Right lung (tissue), 10 donors: ENCODE measurements at places on chromosomes 12 and 14. TPM values are rescaled to one million over a fixed set of nuclear protein-coding genes. Genes with fewer than 3 reads are reported as not detected.

DNA sequence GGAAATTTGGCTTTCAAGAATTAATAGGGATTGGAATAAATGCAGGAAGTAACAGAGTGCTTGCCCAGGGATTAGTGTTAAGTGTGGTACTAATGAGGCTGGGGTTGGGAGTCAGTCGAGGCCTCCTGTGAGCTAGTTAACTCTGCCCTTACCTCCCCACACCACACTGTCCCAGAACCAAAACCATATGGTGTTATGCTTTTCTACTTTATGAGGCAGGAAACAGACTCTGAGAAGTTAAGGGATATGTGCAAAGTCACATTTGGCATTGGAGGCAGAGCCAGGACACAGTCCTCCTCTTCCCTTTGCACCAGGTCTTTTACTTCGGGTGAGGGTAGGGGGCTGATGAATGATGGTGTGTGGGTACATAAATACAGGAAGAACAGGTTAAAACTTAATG lies 41.9 kb downstream of the PELI2 start:
- DNase-seq, result no peak

DNA sequence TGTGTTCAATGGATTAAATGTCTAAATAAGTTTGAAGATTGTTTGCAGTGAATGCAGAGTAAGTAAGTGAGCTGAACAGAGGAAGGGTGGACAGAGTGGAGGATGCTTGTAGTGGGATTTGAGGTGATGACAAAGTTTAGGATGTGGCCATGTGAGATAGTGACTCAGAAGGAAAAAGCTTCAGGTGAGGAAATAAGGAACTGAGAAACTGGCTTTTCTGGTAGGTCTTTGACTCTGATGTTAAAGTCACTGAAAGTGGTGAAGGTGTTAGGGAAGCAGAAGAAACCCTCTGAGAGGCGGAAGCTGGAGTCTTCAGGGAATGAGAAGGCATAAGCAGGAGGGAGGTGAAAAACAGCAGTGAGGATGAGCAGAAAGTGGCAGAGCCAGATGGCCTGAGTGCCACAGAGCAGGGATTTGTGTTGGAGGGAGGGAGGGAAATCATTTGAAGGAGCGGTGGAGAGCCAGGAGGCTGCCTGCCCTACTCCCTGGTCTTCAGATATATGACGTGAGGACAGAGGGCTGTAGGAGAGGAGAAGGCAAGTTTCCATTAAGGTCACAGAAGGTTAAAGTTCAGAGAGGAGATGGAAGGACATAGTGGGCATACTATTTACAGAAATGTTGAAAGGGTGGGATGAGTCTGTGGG lies 24.8 kb downstream of the RGS6 start:
- no peak for DNase-seq

Gene CLEC9A
- 2.0 TPM for polyA plus RNA-seq

DNA sequence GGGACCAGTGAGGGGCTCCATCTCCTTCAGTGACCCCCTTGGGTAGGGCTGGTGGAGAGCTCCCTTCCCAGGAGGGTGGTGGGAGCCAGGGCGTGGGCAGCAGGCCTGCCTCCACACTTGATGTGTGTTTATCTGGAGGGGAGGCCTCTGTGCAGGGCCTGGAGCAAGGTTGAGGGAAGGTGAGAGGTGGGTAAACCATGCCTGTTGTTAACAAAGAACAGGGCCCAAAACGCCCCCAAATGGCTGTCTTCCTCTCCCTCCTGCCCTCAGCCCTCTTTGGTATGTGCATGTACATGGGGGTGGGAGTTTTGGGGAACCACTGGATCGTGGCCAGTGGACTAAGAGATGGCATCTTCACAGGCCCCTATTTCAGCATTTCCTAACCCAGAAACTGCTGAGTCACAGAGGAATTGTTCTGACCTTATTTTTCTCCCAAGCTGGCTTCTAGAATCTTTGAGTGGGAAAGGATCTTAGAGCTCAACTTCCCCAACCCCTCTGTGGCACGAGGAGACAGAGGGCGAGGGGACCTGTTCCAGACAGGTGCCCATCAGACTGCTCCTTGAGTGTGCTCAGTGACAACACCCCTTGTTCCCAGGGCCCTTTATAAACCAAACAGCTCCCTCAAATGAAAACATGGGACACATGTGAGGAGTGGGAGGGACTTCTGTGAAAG lies 3.6 kb downstream of the SLC48A1 start:
- DNase-seq, result no peak

Gene LRTM2
- polyA plus RNA-seq, result not detected

Gene CDKN3
- polyA plus RNA-seq, result 45.0 TPM

GRCh38 chr12:26346736-26347135 lies 151.4 kb downstream of the SSPN start:
- DNase-seq, result no peak

Gene RALGAPA1
- 59.3 TPM for polyA plus RNA-seq

DNA sequence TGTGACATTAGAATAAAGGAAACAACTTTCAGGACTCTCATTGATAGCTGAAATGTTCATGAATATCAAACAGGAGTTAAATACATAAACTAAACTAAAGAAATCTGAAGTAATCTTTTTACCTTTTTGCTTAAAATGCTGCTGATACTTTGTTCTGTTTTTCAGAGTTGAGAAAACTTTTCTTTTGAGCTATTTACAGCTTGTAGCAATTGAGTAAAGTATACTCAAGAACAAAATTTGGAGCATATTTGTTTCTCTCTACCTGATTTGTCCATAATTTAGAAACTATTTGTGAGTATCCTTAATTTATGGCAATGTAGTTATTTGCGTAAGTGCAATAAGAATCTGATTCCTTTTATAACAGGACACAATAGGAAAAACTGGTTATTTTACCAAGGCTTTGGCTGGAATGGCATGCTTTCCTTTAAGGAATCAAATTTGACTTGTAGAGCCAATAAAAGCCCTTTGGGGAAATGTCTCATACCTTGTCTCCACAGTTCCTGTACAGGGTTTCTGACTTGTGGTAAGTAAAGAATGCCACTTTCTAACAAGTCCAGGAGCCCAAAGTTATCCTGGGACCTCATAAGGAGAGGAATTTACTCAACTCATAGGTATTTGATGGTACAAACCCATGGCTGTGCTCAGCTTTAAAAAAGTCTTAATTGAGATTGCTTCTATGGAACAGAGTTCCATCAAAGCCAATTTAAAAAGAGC lies 195.7 kb downstream of the TMEM117 start:
- no peak for DNase-seq
